Endothelial cell (in vitro differentiated cells): ENCODE measurements at places on chromosomes 7 and 10. TPM values are rescaled to one million over a fixed set of nuclear protein-coding genes. Genes with fewer than 3 reads are reported as not detected.

- DNase-seq, result no peak
Measured at GRCh38 chr7:28107960-28108359, 72.6 kb downstream of the JAZF1 start.

- DNase-seq, result no peak
Measured at GRCh38 chr10:47214520-47214919, 85.5 kb upstream of the GDF10 start.

DNA sequence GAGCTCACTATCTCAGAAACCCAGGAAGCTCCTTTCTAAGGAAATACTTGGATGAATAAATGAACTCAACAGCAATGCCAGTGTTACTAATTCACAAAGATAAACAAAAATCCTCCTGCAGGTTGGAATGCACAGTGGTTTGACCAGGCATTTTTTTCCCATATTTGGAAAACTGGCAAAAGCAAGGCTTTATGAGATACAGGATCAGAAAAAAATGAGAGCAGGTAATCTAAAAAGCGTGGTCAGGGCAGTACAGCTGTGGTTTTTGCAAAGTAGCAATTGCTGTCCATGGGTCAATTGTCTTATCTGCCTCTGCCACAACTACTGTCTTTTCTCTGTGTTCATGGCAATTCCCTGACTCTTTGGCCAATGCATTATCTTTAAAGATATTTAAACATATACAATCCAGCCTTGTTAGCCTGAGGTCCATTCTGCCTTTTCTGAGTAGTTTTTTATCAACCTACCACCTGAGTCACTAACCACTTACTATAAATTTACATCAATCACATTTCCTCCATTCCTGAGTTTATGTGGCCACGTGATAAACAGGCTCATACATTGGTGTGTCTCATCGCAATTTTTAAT, 564.5 kb upstream of the IGFBP3 start:
- no peak for DNase-seq

DNA sequence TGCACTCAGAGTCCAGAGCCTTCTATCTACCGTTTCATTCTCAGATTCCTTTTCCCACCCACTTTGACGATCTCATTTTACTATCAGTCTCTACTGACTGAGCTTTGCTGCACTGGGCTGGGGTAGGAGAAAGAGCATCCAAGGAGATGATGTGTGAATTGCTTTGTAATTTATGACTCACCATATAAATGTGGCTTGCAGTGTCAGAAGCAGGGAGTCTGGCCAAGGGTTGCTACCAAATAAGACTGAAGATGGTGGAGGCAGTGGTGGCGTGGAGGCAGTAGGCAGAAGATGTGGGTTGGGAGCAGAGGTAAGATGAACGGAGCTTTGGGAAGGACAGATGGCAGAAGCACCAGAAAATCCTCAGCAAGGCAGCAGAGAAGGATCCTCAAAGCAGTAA, 73.3 kb upstream of the AGK start:
- no peak for DNase-seq

DNA sequence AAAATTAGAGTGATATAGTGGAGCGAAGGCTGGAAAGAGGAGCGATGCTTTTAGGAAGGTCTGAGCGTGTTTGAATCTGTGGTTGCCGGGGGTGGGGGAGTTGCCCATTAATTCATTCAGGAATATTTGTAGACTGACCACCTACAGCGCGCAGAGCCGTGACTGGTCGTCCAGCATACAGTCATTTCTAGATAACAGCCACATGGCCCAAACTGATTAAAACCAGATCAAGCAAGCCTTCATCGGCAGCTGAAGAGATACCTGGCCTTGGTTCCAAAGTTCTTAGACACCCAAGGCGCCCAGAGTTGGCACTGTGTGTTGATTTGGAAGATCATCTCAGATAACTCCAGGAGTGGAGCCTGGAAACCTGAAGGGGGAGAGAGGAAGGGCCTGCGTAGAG, 1.7 kb downstream of the PROSER2 start:
- DNase-seq, result no peak

DNA sequence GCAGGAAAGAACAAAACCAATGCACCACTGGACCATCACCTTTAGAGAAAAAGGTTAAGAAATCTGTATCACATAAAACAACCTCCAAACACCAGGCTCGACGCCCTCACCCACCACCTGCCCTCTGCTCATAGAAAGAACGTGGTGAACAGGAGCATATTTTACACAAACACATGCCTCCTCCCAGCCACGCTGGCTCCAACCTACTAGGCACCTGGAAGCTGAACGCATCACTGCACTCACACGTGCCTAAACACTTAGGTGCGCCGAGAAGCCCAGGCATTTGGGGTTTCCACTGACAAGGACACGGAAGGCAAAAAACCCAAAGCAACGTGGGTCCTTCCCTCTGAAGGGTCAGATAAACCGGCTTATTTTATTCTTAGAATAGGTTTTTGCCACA, 56.0 kb downstream of the PTPRN2 start:
- no peak for DNase-seq

- DNase-seq, result peak; percentile 11
Measured at GRCh38 chr10:66927971-66928770, 2.3 kb downstream of the LRRTM3 start.

Gene LBX1
- total RNA-seq, result not detected
